ENCODE measurements at places on chromosomes 12 and 14.

- DNase-seq = no peak
These were observed 188.7 kb downstream of the TTC8 start for GRCh38 chr14:89013098-89013504.

- no peak for DNase-seq
These were observed 10.7 kb upstream of the GLT1D1 start for GRCh38 chr12:128842579-128842978.

- DNase-seq = no peak
These were observed 58.7 kb downstream of the ZNF641 start for GRCh38 chr12:48292040-48292439.

DNA sequence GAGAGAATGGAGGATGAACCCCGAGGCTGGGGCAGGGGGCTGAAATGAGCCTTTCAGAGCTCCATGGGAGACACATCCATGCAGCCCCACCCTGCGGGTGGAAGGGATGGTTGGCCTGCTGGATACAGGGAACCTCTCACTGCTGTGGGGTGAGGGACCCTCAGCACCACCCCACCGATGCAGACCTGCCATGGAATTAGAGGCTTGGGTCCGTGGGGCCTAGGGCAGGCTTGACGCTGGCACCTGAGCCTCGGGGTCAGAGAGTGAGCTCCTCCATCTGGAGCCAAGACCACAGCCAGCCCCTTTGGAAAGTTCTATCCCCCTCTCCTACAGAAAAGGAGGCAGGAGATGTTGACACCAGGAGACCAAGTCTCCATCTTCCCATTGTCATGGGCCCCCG, 7.4 kb upstream of the KRT74 start:
- DNase-seq = peak; percentile 50

DNA sequence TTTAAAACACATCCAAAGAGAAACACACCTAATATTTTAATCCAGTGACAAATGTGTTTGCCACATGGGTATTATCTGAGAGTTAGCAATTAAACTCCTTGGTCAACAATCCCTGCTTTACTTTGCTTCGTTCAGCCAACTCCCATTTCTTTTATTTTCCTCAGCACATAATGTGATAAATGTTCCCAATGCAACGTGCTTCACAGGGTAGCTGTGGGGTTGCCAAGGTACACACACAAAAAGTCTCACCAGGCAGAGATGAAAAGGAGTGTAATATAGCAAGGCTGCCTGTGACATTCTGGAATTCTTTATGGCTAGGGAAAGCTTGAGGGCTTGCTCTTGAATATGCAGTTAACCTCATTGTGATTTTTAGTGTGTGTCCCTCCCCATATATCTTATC, 208.0 kb upstream of the DIO2 start:
- no peak for DNase-seq

- no peak for DNase-seq
These were observed 99.2 kb downstream of the SCARB1 start for GRCh38 chr12:124764451-124764850.

- no peak for DNase-seq
These were observed 182.3 kb upstream of the PWP1 start for GRCh38 chr12:107503129-107503855.

GRCh38 chr14:31389946-31390345, 30.4 kb downstream of the HEATR5A start:
- no peak for DNase-seq

DNA sequence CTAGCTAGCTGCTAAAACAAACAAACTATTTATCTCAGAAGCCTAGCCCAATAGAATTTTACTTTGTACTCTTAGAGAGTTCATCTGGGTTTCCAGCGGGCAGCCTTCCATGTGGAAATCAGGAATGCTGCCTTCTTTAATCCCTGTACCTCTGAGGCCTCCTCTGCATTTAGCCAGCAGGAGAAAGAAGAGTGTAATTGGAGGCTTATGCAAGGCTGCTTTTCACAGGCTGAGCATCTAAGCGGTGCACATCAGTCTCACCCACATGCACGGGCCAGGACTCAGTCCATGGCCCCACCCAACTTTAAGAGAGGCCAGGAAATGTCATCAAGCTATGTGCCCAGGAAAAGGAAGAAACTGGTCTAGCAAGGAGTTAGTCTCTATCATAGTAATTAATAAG, 14.0 kb upstream of the PTGDR start:
- no peak for DNase-seq

DNA sequence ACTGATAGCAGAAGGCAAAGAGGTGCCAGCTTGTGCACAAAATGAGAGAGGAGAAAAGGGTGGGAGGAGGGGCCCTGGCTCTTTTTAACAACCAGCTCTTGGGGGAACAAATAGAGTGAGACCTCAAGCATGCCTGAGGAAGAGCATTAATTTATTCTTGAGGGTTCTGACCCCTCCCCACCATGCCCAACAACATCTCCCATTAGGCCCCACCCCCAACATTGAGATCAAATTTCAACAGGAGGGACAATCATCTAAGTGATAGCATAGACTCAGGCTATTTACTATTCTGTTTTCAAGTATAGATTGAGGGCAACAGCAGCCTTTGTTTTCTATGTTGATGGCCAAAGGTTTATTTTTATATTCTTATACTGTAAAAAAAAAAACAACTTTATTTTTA, 59.7 kb downstream of the FUT8 start:
- no peak for DNase-seq

DNA sequence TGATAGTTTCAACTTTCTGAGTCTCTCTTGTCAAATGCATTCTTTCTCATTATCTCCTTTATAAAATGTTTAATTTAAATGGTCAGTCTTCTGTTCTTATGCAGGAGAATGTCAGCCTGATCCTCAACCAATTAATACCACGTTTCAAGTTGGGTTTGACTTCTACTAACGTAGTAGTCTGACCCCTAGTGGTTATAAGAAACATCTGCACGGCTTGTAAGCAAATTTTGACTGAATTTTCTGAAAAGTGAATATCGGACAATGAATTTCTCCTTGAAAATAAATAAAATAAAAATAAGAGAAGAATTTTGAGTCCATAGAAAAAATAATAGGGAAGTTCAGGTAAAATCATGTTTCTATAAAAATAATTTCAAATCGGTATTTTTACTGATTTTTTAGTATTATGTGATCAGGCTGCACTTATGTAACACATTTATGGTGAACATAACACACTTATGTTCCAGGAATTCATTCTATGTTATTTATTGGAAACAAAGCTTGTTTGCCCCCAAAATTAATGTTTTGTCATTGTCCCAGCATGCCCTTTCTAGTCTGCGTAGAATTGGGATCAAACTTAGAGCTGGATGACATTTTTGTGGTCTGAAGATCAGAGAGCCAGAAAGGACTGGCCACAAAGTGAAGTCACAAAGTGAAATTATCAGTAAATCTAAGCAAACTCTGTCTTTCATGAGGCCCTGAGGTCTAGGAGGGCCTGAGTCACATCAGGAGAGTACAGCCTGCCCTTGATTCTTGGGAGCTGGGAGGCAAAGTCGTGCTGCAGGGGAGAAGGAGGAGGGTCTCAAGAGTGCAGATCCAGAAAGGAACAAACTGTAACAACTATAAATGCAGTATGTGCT, 101.2 kb upstream of the STXBP6 start:
- DNase-seq = no peak

GRCh38 chr12:13592063-13592942, 389.1 kb downstream of the GRIN2B start:
- DNase-seq = no peak

- DNase-seq = no peak
These were observed 230.0 kb upstream of the EGLN3 start for GRCh38 chr14:34180869-34181268.

- no peak for DNase-seq
These were observed 728.0 kb downstream of the FSCB start for GRCh38 chr14:43778937-43779639.

GRCh38 chr14:71423481-71423880, 508.7 kb upstream of the RGS6 start:
- no peak for DNase-seq

GRCh38 chr12:124172636-124173035, 122.3 kb upstream of the RFLNA start:
- DNase-seq = no peak

DNA sequence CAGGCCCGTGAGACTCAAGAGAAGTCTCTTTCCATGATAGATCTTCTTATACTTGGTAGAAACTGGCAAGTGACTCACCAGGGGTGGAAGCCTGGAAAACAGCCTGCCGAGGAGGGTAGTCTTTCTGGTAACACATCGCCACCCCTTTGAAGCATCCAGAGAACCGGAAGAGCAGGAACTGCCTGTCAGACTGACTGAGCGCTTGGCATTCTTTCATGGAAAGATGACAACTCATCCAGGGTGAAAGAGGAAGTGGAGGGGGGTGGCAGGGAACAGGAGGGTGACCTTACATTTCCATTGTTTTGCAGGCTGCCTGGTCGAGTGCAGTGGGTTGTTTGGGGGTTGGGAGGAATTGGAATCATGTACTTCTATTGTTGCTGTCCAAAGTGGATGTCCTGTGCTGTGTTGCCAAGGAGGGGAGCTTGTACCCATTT, 34.5 kb downstream of the PRKCH start:
- DNase-seq = peak; percentile 78

GRCh38 chr12:96034621-96035282, 635 bp downstream of the LTA4H start:
- DNase-seq = no peak

DNA sequence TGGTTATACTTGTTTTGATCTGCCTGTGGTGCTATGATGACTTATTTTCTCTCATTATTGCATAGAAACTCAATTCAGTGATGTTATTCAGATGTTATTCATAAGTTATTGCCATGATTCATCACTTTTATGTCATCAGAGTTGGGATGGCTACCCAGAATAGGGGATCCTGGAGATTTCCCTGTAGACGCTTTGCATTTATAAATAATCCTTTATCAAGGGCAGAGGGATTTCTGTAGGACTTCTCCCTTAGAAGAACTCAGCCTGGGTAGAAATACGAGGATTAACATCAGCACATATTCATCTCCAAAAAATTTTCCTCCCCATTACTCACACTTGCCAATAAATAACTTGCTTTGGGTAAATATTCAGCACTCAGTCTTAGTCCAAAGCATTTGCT, 4.9 kb downstream of the GPRC5A start:
- DNase-seq = no peak

GRCh38 chr12:116196226-116196625, 81.3 kb downstream of the MED13L start:
- no peak for DNase-seq

- DNase-seq = no peak
These were observed 85.2 kb upstream of the IGF1 start for GRCh38 chr12:102565555-102565954.

DNA sequence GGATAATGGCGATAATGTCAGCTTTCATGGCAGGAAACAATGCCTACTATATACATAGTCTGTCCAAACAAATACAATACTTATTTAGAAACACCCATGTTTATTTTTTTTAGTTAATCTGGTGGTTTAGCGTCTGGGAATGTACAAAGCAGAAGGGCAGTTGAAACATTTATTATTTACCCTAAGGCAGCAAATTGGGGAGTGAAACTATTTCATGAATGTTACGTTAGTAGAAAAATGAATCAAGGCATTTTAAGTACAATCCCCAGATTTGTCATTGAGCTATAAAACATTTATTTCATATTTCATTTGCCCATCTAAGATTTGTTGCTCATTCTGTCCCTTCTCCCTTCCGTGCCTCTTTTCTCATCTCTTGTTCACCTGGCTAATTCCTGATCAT, 87.1 kb upstream of the ATF1 start:
- DNase-seq = no peak

- no peak for DNase-seq
These were observed 5.8 kb upstream of the PSMC6 start for GRCh38 chr14:52701223-52701622.

DNA sequence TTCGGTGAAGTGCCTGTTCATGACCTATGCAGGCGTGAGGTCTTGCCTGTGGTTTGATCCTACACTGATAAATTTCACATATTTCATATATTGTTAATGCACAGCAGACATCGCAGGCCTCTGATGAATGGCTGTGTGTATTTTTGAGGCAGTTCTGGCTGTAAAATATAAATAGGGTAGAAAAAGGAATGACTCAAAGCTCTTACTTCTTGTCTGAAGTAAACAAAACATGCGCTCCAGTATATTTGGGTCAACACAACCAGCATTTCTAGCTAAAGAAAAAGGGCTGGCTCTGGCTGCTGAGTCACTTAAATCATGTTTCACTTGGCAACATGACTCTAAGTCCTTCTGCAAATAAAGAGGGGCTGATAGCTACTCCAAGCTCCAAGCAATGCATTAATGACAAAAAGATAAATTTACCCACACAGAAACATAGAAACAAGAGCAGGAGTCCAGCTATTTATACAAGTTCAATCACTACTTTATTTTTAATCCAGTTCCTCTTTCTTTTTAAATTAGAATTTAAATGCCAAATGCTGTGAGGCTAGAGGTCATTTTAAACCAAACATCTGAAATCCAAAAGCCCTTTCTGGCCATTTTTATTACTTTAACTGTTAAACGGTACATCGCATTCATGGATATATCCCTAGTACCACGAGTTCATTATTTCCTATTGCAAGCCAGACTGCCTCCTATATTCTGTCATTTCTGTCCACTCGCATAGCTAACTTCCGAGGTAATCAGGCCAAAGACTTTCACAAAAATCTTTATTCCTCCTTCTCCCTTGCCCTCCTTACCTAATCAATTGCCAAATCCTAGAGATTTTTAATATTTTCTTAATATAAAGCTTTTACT, 54.3 kb upstream of the TMCC3 start:
- no peak for DNase-seq

DNA sequence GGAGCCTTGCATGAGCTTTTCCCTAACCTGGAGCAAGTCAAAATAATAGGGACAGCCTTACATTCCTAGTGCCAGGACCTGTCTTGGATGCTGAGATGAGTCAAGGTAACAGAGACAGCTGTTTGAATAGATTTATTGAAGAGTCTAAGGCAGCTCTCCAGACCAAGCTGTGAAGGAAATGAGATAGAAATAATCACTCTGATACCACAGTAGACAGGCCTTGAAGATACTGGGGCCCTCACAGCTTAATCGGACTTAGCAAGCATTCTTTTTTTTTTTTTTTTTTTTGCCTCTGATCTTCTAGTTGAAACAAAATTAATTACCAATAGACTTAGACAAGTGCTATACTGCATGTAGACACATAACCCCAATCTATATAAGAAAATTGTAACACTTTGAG, 3.1 kb upstream of the RNASE9 start:
- DNase-seq = no peak

- DNase-seq = no peak
These were observed 505 bp downstream of the KCNC2 start for GRCh38 chr12:75208856-75209811.

GRCh38 chr12:66397574-66398290, 95.4 kb downstream of the HELB start:
- no peak for DNase-seq

- no peak for DNase-seq
These were observed 347.7 kb upstream of the FLRT2 start for GRCh38 chr14:85182282-85182681.

- DNase-seq = no peak
These were observed 13.7 kb upstream of the ZNF385A start for GRCh38 chr12:54398218-54398617.

DNA sequence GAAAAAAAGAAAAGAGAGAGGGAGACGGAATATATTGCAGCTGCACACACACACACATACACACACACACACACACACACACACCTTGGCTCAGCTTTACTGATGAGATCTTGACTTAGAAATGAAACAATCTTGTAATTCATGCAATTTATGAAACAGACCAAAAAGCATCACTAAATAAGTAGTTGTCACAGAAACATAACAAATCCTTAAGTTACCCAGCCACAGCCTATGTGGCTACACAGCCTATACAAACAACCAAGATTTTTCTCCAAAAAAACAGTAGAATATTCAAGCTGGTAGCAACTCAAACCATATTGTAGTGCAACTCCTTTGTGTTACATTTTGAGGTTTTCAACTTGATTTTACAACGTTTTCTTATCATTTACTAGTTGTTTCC, 37.9 kb upstream of the GNG2 start:
- DNase-seq = no peak

- DNase-seq = no peak
These were observed 7.4 kb upstream of the GLRX5 start for GRCh38 chr14:95527387-95528002.

Measured in cardiac septum (tissue), 1 donor.